ENCODE measurements at places on chromosomes 7 and 10.

DNA sequence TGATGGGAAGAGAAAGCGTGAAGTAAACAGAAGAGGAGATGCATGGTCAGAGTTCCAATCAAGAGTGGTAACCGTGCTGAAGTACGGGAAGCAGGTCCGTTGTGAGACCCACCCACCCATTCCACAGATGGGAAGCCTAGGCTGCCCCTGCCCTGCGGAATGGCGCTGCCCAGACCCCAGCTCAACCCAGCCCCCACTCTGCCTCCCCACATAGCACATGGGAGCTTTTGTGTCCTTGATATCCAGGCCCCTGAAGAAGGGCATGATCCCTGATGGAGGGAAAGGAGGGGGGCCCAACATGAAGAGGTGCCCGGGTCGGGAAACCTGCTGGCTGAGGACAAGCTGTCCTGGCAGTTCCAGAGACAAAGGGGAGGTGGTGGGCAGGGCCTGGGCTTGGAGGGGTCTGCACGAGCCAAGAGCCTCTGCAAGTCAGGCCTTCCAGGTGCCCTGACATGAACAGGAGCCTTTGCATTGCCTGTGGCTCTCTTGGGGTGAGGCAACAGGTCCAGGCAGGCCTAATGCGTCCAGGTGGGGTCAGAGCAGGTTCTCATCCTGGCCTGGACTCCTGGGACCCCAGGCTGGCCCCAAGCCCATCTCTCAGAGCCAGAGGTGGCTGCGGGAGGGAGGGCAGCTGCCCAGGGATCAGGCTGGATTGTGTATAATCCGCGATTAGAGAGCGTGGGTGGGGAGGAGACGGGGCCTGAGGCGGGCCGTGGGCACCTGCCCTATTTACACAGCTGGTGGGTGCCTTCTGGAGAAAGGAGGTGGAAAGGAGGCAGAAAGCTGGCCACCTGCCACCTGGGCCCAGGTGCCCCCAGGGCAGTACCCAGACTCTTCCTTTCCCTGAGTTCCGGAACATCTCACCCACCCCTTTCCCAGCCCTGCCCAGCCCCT is 23.5 kb downstream of the YKT6 start:
- DNase-seq: no peak

GRCh38 chr7:15685358-15686294 is 857 bp downstream of the MEOX2 start:
- DNase-seq: no peak

DNA sequence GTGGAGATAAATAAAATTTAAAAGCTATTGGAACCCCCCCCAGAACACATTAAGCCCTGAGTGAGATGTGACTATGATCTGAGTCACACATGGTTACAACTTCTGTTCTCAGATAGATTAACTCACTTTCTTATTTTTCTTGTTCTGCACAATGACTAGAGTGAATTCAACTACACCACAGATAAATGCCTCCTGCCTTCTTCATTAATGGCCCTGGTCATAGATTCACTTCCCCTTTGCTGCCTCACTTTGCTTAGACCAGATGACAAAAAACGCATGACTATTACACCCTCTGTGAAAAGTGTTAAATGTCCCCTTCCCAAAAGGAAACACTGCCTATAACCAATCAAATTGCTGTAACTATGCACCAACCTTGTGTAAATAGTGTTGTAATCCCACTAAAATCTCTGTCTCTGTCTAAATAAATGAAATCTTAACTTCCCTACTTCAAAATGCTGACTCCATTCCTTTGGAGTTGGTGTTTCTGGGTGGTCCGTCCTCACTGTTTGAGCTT is 49.4 kb downstream of the AKR1D1 start:
- no peak for DNase-seq

DNA sequence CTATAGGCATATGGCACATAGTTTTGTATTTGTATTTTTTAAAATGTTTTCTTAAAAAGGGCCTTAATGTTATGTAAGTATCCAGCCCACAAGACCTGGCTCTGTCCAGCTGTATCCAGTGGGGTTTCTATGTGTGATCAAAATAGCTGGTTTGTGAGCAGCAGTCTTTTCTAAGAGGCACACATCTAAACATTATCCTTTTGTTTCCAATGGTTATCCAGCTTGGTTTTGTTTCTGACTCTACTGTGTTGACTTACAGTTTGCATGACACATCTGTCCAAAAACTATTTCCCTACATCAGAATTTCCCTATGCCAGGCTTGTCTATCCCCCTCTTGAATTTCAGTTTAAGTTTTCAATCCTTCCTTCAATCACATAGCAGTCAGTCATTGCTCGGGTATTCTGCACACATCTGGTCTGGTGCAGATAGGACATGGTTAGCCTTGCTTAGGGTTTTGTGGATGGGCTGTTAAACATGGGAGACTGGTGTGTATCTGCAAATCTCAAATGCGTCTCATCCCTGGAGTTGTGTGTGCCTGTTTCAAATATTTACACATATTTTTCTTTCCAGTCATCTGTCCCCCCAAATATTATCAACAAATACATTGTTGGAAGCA is 104.2 kb downstream of the SAMD9 start:
- DNase-seq: no peak

- DNase-seq: no peak
Measured at GRCh38 chr7:20514364-20514763, 101.1 kb upstream of the ABCB5 start.

GRCh38 chr7:125450749-125451148 is 521.1 kb upstream of the POT1 start:
- no peak for DNase-seq

DNA sequence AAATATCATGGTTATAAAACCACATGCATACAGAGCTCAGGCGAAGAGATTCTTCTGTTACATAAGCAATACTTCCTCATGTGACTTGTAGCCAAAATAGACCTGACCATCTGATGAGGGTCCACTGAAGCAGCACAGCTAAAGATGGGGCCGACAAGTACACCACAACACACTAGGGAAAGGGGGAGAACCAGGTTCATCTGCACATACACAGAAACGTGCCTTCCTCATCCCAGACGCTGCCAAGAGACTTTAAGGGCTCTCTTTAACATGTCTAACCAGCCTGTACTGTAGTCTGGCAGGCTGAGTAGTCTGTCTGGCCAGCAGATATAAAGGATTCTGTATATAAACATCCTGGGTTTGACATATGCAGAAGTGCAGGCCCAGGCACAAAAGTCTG is 30.3 kb downstream of the ERCC6 start:
- no peak for DNase-seq
